ENCODE measurements at places on chromosomes 5 and 9. TPM values are rescaled to one million over a fixed set of nuclear protein-coding genes. Genes with fewer than 3 reads are reported as not detected.

- DNase-seq, result no peak
- H3K27me3 ChIP-seq, result peaks cover 2% of the 10 kb centered on the region
Observed at GRCh38 chr9:85344901-85345300, 396.9 kb downstream of the AGTPBP1 start.

DNA sequence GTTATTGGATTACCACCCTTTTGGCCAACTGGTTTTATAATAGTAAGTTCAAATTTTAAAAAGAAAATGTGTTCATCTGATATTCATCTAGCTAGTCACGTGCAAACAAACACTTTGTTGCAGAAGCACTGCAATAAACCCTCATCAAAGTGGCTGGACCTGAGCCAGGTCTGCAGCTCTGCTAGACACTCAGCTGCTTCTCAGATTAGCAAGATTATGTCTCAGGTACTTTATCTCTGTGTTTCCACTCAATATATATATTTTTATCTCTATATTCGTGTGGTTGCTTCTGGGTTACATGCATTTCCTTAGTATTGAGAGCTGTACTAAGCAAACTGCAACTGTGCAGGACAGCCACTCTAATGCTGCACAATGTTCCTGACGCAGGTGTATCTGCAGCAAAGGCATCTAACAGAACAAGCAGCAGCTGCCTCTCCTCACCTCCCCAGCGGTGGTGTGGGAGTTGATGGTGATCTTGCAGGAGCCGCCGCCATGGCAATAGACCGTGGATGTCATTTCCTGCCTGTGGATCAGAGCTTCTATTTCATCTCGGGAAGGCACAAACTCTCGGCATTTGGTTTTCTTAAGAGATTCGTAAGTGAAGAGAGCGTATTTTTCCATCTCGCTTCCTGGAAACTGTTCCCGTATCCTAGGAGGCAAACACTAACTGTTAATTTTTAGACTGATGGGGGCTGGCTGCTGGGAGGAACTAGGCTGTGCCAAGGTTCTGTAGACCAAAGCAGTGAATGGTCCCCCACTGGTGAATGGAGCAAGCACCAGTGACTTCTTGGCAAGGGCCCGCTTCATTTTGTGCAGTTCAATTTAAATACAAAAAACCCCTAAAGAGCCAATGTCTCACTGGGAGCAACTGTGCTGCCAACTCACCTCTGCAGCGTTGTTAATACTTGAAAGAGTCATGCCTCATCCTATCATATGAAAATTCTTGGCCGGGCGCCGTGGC, 56.7 kb upstream of the RETREG1 start:
- H3K4me3 ChIP-seq, result no peak overlapping the region
- H3K27me3 ChIP-seq, result no peaks in the 10 kb centered on the region
- DNase-seq, result no peak
- peaks cover 5% of the 10 kb centered on the region for H3K4me1 ChIP-seq

GRCh38 chr5:68216245-68217046, 890 bp downstream of the PIK3R1 start:
- H3K27ac ChIP-seq, result peak overlapping the region; percentile 36
- H3K4me1 ChIP-seq, result peaks cover 17% of the 10 kb centered on the region
- H3K27me3 ChIP-seq, result no peaks in the 10 kb centered on the region
- H3K36me3 ChIP-seq, result no peaks in the 10 kb centered on the region

DNA sequence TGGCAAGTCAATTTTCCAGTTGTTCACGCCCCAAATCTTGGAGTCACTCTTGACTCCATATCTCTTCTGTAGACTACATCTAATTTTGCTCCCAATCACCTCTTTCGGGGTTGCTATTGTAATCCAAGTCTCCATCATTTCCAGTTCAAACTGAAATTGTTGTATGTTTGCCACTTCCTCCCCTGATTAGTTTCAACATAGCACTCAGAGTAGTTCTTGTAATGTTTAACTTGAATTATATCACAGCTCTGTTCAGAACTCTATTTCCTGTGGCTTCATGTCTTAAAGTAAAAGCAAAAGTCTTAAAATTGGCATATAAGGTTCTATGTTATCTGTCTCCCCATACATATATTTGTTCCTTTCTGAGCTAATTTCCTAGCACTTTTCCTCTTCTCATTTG, 348.5 kb upstream of the RIOK2 start:
- no peaks in the 10 kb centered on the region for H3K36me3 ChIP-seq
- H3K27me3 ChIP-seq, result no peaks in the 10 kb centered on the region
- peaks cover 7% of the 10 kb centered on the region for H3K4me1 ChIP-seq
- H3K27ac ChIP-seq, result no peak overlapping the region
- no peak overlapping the region for H3K4me3 ChIP-seq

DNA sequence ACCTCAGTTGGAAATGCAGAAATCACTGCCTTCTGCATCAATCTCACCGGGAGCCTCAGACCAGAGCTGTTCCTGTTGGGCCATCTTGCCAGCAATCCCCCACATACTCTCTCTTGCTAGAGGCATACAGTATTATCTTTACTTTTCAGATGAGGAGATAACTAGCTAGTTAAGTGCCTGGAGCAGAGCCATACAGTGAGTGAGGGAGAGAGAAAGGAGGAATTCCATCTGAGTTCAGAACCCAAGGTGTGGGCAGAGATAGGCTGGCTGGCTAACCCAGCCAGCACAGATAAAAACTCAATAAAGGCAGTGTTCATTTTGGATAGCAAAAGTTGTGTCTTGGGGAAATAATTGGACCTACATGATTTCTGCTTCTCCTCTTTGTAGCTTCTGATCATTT, 268.0 kb upstream of the KIF2A start:
- no peak overlapping the region for H3K27ac ChIP-seq
- DNase-seq, result no peak
- no peaks in the 10 kb centered on the region for H3K4me1 ChIP-seq
- peaks cover 2% of the 10 kb centered on the region for H3K27me3 ChIP-seq
- H3K4me3 ChIP-seq, result no peak overlapping the region

DNA sequence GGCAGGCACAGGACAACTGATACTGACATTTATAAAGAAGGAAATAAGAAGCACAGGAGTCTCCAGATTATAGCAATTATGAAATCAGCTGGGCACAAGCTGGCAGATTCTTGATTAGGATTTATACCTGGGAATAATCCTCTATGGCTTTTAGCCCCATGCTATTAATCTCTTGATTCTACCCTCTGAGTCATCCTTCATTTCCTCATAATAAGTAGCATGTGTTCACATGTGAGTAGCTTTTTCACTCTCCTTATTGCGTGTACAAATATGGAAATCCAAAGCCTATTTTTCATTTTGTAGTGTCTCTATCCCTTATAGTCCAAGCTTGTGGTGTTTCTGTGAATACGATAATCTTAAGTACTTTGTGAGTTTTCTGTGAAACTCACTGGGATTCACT, 185.0 kb upstream of the PRLR start:
- no peaks in the 10 kb centered on the region for H3K36me3 ChIP-seq
- H3K4me3 ChIP-seq, result no peak overlapping the region
- no peaks in the 10 kb centered on the region for H3K27me3 ChIP-seq
- DNase-seq, result no peak
- no peak overlapping the region for H3K27ac ChIP-seq

DNA sequence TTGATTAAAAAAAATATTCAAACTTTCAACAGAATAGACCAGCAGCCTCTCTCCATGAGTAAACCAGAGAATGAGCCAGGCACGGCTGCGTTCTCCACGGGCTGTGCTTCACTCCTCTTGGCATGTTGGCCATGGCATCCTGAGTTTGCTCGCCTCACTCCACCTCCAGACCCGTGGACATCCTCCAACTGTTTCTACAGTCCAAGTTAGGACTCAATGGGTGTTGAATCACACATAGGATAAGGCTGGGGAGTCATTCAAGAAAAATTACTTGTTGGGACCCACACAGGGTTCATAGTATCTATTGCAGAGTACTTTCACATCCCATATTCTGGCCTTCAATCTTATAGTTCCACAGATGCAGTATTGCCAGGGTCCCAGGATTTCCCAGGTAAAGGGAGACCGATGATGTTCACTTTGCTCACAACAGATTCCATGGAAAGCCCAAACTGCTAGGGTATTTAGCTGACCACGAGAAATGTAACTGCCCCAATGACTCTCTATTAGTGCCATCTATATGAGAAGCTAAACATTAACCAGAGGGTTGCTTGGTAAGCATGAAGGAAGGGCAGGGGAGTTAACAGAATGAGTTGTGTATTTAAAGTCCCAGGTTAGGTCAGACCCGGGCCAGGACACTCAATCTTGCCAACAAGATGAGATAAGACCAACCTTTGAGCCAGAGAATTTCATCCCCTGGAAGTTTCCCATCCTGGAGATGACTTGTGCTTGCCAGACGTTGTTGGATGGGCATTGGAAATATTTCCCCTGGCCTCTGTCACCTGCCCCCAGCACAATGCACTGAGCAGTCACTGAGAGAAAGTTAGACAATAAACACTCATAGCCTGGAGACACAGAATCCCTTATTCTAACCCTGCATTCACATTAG, 19.7 kb upstream of the GDA start:
- no peak for DNase-seq
- no peaks in the 10 kb centered on the region for H3K27me3 ChIP-seq
- H3K4me3 ChIP-seq, result no peak overlapping the region
- no peaks in the 10 kb centered on the region for H3K36me3 ChIP-seq
- no peaks in the 10 kb centered on the region for H3K4me1 ChIP-seq

GRCh38 chr5:40842351-40842750, 1.2 kb downstream of the CARD6 start:
- H3K36me3 ChIP-seq, result peaks cover 3% of the 10 kb centered on the region
- H3K27ac ChIP-seq, result peak overlapping the region; percentile 95
- no peaks in the 10 kb centered on the region for H3K27me3 ChIP-seq
- DNase-seq, result peak; percentile 55

DNA sequence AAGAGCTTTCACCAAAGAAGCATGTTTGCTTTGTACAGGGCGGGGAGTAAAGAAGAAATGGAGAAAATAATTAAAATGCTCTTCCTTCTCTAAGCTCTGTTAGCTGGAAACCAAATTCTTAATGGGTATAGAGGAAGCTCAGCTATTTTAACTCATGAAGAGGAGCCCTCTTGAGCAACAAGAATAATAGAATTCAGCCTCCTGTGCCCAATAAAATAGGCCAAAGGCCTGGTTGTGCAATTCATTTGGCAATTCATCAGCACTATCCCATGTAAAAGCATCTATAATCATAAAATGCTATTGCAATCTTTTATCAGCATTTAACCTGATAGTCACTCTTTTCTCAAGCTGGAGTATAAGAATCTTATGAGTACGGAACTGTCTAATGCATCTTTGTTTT, 133.6 kb upstream of the CDH6 start:
- no peak overlapping the region for H3K27ac ChIP-seq
- DNase-seq, result no peak
- no peak overlapping the region for H3K4me3 ChIP-seq
- no peaks in the 10 kb centered on the region for H3K27me3 ChIP-seq
- H3K36me3 ChIP-seq, result no peaks in the 10 kb centered on the region

GRCh38 chr5:180643191-180643851, 6.1 kb downstream of the FLT4 start:
- DNase-seq, result no peak
- peaks cover 25% of the 10 kb centered on the region for H3K4me1 ChIP-seq
- no peaks in the 10 kb centered on the region for H3K36me3 ChIP-seq
- H3K27me3 ChIP-seq, result no peaks in the 10 kb centered on the region
- no peak overlapping the region for H3K27ac ChIP-seq

- H3K4me3 ChIP-seq, result no peak overlapping the region
- no peaks in the 10 kb centered on the region for H3K36me3 ChIP-seq
- H3K27ac ChIP-seq, result no peak overlapping the region
- no peaks in the 10 kb centered on the region for H3K4me1 ChIP-seq
Observed at GRCh38 chr5:159965031-159965837, 43.7 kb upstream of the TTC1 start.

Gene SAPCD2
- 27.8 TPM for total RNA-seq

Gene PROB1
- total RNA-seq, result 1.9 TPM

Gene GCNT4
- total RNA-seq, result not detected
